ENCODE measurements at places on chromosomes 5 and 9. TPM values are rescaled to one million over a fixed set of nuclear protein-coding genes. Genes with fewer than 3 reads are reported as not detected.

DRD1 gene
- 8.5 TPM for total RNA-seq

KIF12 gene
- 2.0 TPM for total RNA-seq

RPP25L gene
- total RNA-seq: 22.7 TPM

C9 gene
- not detected for total RNA-seq

IL3 gene
- not detected for total RNA-seq

SPAAR gene
- total RNA-seq: 9.1 TPM

PGM5 gene
- total RNA-seq: 3.6 TPM

PTPN3 gene
- 13.0 TPM for total RNA-seq

CXCL14 gene
- total RNA-seq: 59.9 TPM

TAF11L10 gene
- total RNA-seq: not detected

DMRT3 gene
- total RNA-seq: 0.66 TPM

MYMK gene
- total RNA-seq: not detected

PHF24 gene
- total RNA-seq: 100 TPM

NAIP gene
- 29.0 TPM for total RNA-seq

IL13 gene
- total RNA-seq: not detected

PCDHGA5 gene
- total RNA-seq: 7.7 TPM

ACTL7B gene
- 0.26 TPM for total RNA-seq

CER1 gene
- total RNA-seq: 0.49 TPM

TAF1L gene
- total RNA-seq: 0.24 TPM

CCDC180 gene
- 31.7 TPM for total RNA-seq

PCDH12 gene
- total RNA-seq: 1.1 TPM

CTSV gene
- 1.1 TPM for total RNA-seq

LECT2 gene
- total RNA-seq: not detected

SPRY4 gene
- 25.3 TPM for total RNA-seq
